ENCODE measurements at places on chromosomes 1 and 21. TPM values are rescaled to one million over a fixed set of nuclear protein-coding genes. Genes with fewer than 3 reads are reported as not detected.

The C4BPA gene
- total RNA-seq, result 746 TPM

The CNR2 gene
- total RNA-seq, result not detected

The TRIM45 gene
- 0.56 TPM for total RNA-seq

The SPRR2F gene
- not detected for total RNA-seq

- peak overlapping the region; percentile 10 for H3K27ac ChIP-seq
- DNase-seq, result no peak
- no peaks in the 10 kb centered on the region for H3K36me3 ChIP-seq
- H3K27me3 ChIP-seq, result no peaks in the 10 kb centered on the region
- H3K4me3 ChIP-seq, result peak overlapping the region; percentile 67
- H3K4me1 ChIP-seq, result peaks cover 3% of the 10 kb centered on the region
These were observed 389 bp downstream of the SEMA6C start for GRCh38 chr1:151146072-151146411.

GRCh38 chr1:221991221-221991620 is 249.3 kb upstream of the DUSP10 start:
- no peaks in the 10 kb centered on the region for H3K36me3 ChIP-seq
- H3K4me1 ChIP-seq, result no peaks in the 10 kb centered on the region
- no peak overlapping the region for H3K27ac ChIP-seq
- no peak overlapping the region for H3K4me3 ChIP-seq
- no peak for DNase-seq

Measured in right lobe of liver (tissue), 6 donors.